ENCODE measurements at places on chromosomes 12 and 14.

- no peak for DNase-seq
Observed at GRCh38 chr12:85805654-85806053, 30.6 kb downstream of the RASSF9 start.

GRCh38 chr14:23831596-23831995 is 122.0 kb upstream of the DHRS4 start:
- no peak for DNase-seq

DNA sequence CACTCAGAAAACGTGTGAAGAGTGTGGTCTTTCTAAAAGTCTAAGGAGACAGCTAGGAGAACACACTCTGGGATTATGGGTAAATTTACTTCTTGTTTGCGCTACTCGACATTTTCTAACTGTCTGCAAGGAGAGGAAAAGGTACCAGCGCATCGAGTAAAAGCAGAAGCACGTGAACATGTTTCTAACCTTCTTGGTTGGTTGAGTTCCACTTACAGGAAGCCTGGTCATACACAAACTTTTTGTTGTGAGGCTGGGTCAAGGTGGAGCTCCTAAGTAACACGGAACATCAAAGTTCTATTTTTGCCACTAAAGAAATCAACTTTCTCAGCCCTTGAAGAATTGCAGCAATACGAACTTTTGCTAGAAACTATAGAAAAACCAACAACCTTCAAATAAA is 20.0 kb downstream of the ANKLE2 start:
- DNase-seq, result no peak

- no peak for DNase-seq
Observed at GRCh38 chr14:60684203-60684602, 34.9 kb upstream of the SIX1 start.

DNA sequence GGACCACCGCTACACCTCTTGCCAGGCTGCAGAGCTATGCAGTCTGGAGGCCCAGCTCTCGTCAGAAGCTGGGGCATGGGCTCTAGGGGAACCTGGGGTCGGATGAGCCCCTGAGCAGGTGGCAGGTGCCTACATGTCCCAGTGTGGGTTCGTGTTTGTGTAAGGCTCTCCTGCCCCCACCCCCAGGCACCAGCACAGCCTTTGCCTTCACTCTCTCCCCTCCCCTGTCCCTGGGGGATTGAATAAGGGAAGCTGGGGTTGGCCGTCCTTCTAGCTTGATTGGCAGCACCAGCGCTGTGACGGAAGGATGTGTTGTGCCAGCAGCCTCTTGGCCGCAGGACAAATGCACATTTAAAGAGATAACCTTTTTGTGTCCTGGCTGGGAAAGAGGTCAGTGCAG is 34.8 kb upstream of the TSPAN9 start:
- DNase-seq, result no peak

- DNase-seq, result no peak
Observed at GRCh38 chr14:91029456-91030217, 30.8 kb downstream of the RPS6KA5 start.

DNA sequence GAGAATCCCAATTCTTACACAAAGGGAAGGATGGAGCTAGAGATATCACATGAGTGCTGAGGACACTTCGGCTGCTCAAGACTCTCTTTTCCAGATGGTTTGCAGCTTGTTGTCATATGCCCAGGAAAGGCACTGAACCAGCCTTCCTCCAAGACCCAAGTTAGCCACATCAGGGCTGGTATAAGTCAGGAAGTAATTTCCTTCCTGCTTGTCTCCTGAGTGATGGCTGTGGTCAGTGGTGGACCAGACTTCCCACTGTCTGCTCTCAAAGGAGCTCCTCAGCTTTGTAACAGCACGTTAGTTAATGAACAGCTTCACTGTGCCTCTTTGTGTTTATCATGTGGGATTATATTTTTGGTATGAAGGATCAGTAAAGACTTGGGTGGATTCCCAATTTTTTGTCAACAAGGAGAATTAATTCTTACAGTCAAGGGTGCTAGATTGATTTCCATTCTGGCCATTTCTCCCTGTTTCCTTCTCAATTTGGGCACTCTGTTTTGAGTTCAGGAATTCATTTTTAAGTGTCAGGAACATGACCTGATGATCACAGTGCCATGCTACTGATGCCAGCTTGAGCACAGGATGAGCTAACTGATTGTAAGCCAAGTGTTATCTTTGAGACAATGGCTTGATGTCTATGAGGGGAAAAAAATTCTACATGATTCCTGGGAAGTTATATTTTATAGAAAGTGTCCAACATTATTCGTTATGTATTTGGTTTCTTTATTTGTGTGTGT is 145.8 kb downstream of the GCH1 start:
- DNase-seq, result no peak

DNA sequence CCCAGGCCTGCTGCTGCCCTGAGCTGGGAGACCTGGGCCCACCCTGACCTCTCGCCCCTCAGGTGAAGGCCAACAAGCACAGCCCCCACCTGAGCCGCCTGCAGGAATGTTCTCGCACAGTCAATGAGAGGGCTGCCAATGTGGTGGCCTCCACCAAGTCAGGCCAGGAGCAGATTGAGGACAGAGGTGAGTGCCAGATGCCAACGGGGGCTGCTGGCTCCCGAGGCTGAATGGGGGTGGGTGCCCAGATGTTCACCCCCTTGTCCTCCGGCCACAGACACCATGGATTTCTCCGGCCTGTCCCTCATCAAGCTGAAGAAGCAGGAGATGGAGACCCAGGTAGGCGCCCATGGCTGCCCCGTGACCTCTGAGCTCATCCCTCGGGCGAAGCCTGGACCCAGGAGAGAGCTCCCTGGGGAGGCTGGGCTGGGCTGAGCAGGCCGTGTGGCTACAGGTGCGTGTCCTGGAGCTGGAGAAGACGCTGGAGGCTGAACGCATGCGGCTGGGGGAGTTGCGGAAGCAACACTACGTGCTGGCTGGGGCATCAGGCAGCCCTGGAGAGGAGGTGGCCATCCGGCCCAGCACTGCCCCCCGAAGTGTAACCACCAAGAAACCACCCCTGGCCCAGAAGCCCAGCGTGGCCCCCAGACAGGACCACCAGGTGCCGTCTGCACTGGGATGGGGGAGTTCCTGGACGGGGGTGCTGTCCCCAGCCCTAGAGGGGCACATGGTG is 25.8 kb downstream of the HIP1R start:
- no peak for DNase-seq

- DNase-seq, result no peak
Observed at GRCh38 chr12:78209846-78210505, 379.3 kb downstream of the NAV3 start.

DNA sequence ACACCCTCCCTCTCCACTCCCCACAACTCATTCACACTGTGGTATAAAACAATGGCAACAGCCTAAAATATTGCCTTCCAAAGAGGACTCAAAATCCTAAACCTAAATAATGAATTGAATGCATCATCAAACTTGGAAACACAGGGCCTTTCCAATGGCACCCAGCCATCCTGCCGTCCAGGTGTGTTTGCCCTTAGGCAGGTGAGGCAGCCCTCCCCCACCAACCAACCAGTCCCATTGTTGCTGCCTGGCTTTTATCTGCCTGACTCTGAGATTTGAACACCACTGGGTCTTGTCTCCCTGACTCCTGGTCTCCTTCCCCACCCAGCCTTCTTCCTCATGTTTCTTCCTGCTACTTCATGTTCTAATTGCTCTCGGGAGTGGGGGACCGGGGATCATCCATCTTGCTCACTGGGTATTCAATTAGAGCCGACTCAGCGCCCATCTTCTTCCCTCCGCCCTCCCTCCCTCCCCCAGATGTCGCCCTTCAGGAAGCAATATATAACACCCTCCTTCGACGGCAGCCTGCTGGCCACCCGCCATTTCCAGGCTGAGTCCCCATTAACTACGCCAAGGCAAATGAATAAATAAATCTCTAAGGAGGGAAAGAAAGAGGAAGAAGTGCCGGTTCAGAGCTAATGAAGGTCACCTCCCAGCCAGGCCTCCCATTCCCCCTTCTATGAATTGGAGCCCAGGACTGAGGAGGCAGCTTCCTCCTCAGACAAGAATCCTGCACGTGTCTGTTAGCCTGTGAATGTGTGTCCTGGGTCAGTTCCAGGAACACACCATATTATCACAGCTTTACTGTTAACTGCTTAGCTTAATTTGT is 36.3 kb upstream of the NTF3 start:
- no peak for DNase-seq

DNA sequence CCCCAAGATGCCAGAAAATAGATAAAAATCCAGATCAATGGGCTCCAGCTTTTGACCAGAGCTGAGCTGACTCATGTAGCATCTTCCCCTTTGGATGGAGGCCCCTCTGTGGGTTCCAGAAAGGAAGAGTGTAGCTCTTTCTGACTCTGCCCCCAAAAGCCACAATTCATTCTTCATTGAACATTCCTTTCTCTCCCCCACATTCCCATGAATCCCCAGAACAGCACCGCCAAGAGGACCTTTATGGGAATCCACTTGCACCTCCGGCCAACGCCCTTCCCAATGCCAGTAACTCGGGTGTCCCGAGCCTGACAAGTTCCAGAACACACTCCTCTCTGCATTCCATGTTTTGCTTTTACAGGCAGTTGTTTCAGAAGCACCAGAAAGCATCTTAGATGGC is 210.6 kb upstream of the DIO3 start:
- DNase-seq, result no peak

- DNase-seq, result no peak
Observed at GRCh38 chr12:53999559-54000115, 324 bp upstream of the HOXC9 start.

DNA sequence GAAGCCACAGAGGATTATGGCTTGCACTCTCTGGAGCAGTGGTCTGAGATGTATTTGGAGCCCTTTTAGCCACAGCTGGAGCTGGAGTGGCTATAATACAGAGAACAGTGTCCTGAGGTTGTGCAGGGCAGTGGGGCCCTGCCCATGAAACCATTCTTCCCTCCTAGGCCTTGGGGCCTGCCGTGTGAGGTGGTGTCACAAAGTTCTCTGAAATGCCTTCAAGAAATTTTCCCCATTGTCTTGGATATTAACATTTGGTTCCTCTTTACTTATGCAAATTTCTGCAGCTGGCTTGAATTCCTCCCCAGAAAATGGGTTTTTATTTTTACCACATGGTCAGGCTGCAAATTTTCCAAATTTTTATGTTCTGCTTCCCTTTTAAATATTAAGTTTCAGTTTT is 79.3 kb downstream of the UNC79 start:
- DNase-seq, result no peak

GRCh38 chr12:31021181-31021580 is 52.5 kb upstream of the DDX11 start:
- no peak for DNase-seq

GRCh38 chr12:49667325-49668090 is 39.7 kb downstream of the FMNL3 start:
- no peak for DNase-seq

DNA sequence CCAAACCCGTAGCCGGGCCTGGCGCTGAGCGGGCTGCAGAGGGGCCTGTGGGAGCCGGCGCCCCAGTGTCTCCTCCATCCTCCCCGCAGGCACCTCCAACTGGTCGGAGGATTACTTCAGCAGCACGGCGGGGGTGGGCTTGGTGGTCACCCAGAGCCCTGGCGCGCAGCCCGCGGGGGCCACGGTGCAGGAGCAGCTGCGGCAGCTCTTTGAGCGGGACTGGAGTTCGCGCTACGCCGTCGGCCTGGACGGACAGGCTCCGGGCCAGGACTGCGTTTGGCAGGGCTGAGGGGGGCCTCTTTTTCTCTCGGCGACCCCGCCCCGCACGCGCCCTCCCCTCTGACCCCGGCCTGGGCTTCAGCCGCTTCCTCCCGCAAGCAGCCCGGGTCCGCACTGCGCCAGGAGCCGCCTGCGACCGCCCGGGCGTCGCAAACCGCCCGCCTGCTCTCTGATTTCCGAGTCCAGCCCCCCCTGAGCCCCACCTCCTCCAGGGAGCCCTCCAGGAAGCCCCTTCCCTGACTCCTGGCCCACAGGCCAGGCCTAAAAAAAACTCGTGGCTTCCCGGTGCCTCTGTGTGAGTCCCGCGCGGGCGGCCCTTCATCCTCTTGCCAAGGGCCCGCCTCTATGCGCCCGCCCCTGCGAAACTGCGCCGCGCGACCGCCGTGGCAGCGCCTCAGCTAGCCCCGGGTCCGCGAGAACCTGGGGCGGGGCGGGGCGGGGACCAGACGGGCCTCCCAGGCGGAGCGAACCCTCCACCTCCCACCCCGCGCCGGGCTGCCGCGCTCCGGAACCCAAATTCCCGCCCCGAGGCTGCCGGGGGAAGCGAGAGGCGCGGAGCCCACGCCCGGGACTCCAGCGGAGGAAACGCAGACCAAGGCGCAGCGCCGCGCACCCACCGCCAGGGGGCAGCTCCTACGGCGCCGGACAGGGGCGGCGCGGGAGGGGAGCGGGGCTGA is 8.3 kb downstream of the PLD4 start:
- peak; percentile 10 for DNase-seq

GRCh38 chr12:78721906-78722305 is 142.7 kb upstream of the SYT1 start:
- DNase-seq, result no peak

DNA sequence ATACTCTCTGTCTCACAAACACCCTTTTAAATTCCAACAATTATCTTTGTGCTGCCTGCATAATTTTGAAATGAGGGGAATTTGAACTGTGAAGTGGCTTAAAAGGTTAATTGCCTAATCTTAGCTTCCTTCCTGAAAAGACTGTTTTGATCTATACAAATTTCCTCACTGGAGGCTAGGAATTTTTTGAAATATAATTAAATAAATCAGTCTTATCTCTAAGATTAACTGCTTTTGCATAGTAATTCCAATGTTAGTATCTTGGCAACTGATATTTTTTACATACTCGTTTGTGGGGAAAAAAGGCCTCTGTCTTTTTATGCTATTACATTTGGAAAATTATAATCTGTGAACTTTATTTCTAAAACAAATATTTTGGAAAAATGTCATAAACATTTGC is 498.5 kb downstream of the TMTC2 start:
- no peak for DNase-seq

GRCh38 chr12:24562771-24563431 is 386.0 kb downstream of the BCAT1 start:
- DNase-seq, result no peak

DNA sequence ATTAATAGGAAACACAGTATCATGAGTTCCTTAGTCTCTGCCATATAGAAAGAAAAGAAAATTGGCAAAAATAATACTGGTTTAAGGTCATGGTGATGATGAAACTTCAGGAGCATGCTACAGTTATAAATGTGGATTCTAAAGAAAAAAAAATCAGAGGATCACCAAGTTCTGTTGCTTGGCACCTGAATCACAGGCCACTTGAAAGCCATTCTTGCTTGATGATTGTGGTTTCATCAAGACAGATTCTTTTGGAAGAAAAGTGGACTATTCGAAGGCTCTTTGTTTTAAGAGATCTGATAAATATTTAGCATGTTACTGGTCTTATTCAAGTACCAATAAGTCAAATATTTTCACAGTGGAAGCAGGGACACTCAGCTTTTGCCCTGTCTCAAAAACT is 148.9 kb downstream of the SAMD4A start:
- no peak for DNase-seq

GRCh38 chr14:54490445-54491175 is 1.8 kb upstream of the GMFB start:
- DNase-seq, result no peak

DNA sequence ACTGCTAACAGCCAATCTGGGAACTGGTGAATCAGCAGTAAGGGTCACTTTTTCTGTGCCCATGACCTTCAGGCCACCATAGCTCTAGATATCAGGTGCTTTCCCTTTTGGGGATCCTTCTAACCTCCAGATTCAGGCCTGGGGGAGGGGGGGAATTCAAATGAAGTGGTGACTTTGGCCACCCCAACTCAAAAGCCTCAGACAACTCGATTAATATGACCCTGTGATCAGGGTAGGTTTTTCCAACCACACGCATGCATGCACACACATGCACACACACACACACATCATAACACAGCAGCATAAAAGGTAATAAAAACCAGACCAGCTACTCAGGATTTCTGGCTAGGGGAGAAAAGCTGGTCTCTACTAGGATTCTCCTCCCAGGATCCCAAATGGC is 5.3 kb downstream of the TBX3 start:
- DNase-seq, result no peak
